ENCODE measurements at places on chromosomes 3 and 15. TPM values are rescaled to one million over a fixed set of nuclear protein-coding genes. Genes with fewer than 3 reads are reported as not detected.

DNA sequence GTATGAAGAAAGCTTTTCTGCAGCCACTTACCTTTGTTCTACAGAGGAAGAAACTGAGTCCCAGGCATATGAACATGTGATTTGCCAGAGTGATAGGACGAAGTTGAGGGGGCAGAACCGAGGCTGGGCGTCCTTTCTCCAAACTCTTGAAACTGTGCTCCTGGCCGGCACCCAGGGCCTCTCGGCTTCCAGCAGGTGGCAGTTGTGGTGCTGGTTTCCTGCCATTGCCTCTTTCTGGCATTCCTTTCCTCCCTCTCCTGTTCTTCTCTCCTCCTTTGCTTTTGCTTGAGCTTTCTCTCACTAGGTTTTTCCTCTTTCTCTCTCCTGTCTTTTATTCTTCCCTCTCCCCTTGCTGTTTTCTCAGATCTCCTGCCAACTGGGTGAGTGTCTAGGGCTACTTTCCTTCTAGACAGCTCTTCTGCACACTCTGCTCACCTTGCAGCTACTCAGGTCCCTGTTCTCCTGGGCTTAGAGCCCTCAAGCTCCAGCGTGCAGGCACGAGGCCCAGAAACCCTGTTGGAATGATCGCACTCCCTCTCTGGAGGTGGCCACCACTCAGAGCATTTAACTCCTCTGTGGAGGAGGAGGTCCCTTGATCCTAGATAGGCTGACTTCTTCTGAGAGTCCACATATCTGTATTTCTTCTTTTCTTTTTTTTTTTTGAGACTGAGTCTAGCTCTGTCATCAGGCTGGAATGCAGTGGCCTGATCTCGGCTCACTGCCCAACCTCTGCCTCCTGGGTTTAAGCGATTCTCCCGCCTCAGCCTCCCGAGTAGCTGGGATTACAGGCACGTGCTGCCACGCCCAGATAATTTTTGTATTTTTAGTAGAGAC lies 26.2 kb downstream of the TRAK1 start:
- peak; percentile 60 for DNase-seq

DNA sequence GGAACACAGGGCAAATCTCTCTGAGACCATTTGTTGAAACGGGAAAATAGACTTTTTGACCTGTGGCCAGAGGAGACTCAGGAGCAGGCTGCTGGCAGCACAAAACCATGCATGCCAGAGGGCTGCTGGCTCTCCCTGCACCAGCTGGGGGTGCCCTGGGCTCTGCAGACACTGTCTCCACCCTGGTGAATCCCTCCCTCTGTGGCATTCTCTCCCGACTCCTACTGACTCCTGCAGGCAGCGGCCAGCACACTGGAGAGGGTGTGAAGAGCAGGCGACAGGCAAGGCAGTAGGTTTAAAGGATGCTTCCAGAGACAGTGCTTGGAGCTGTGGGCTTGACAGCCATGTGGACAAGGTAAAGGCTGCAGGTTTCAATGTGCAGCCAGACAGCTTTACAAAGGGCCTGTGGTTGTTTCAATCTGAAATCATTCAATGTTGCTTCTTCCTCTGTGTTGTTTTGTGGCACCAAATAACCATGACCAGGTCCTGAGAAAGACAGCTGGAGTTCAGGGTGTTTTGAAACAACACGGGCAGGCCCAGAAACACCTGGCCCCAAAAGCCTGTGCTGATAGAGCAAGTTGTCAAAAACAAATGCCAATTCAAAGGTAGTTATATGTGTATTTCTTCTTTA lies 431.0 kb upstream of the ATP10A start:
- no peak for DNase-seq

DNA sequence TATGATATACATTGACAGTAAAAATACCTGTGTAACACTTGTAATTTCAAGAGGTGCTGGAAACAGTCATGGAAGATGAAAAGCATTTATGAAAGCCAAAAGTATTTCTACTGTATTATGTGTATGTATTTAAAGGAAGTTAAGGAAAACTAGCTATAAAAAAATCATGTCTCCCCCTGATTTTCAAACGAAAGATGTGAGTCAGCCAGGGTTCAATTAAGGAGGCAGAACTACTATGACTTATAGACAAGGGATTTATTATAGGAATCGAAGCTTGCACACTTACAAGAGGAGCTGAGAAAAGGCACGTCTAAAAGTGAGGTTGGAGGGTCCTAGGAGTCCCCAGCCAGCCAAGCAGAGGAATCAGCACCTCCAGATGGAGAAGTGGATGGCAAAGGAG lies 119.4 kb downstream of the SUCLG2 start:
- DNase-seq, result no peak

- DNase-seq, result no peak
These were observed 361.9 kb upstream of the CFAP20DC start for GRCh38 chr3:59411694-59412093.

DNA sequence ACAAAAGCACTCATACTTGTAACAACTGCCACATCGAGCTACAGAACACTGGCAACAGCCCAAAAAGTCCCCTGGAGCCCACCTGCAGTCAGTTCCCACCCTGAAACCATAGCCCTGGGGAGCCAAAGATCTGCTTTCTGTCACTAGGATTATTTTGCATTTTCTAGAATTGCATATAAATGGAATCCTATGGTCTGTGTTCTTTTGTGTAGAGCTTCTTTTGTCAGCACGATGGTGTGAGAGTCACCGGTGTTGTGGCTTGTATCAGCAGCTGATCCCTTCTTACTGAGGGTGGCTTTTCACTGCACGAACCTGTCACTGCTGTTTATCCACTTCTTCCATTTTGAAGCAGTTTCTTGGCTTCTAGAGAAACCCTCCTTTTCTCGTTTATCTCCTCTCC lies 60.1 kb upstream of the PRR23E start:
- no peak for DNase-seq

- no peak for DNase-seq
These were observed 124.0 kb downstream of the NR1D2 start for GRCh38 chr3:24069045-24069444.

DNA sequence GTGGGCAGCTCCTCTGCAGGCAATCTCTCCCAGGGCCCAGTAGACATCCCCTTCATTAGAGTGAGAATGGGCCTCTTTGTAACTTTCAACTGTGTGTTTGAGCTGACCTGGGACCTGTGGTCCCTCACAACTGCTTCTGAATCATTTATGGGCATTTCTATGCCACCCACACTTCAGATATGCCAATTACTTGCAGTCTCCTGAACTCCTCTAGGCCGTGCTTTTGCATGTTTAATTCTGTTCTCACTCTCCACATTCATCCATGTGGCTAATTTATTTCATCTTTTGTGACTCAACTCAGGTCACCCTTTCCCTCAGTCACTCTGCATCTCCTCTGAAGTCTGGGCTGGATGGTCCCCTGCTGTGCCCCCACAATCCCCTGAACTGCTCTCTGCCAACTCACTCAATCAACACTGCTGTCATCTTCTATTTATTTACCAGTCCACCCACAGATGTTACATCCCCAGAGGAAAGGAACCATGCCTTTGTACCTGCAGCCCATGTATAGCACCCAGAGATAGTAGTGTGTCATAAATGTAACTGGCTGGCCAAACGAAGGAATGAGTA lies 364.7 kb downstream of the EPHB1 start:
- no peak for DNase-seq

DNA sequence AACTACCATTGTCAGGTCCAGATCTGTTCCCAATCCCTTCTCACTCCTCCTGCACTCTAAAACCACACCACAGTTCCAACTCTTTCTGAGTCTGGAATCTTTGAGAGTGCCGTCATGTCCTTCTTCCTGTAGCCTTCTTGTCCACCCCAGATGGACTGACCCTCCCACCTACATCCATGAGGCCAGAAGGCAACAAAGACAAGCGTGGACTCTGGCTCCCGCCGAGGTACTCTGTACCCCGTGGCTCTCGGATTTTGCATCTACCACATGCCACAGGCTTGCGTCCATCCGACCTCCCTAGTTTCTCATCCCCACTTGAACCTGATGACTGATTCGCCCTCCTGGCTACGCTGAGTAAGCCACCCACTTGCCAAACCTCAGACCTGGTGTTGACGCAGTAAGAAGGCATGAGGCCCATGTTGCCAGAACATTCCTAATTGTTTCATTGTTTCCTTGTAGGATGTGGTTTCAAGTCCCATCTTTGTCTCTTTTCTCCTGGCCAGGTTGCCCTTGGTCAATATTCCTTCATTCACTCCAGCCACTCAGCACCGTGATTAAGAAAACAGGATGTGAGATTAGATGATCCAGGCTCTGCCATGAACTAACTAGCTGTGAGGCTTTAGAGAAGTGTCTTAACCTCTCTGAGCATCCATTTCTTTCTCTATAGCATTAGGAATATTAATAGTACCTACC lies 1.1 kb upstream of the ZBTB38 start:
- no peak for DNase-seq

- no peak for DNase-seq
These were observed 21.3 kb downstream of the LRIG1 start for GRCh38 chr3:66479532-66479947.

DNA sequence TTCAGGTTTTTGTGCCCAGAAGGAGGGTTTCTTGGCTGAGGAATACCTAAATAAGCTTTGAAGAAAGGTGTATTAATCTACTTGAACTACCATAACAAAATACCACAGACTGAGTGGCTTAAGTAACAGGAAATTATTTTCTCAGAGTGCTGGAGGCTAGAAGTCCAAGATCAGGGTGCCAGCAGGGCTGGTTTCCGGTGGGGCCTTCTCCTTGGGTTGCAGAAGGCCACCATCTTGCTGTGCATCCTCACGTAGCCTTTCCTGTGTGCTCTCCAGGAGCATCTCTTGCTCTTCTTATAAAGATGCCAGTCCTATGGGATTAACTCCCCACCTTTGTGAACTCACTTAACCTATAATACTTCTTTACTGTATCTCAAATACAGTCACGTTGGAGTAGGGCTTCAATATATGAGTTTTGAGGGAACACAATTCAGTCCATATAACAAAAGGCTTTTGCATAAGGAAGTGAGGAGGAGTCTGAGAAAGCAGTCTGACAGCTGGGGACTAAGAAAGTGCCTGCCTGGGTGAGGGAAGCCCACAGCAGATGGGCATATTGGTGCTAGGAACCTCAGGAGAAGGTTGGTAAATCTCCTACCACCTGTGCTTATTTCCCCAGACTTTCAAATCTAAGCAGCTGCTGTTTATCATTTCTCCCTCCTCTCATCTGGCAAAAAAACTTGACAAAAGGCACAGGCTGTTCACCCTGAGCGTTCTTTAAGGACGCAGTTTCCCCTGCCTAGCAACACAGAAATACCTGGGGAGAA lies 89.6 kb upstream of the CBLB start:
- DNase-seq, result no peak

GRCh38 chr15:55742498-55742926 lies 440 bp downstream of the PRTG start:
- DNase-seq, result peak; percentile 76

DNA sequence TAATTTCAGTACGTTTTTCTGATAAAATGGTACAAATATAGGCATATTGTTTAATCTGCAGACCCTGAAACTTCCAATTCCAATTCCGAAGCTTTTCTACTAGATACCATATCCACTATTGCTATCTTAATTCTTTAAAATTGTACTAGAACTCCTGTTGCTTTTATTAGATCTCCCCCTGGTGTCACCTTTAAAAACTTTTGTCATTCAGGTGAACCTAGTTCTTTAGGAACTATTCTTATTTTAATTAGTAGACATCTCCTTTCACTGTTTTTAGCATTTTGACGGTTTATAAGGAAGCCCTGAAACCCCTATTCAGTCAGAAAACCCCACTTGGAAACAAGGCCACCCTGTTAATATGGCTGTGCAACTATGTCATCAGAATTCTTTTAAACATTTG lies 22.3 kb downstream of the C2CD4B start:
- peak; percentile 39 for DNase-seq

GRCh38 chr3:63128380-63128779 lies 149.7 kb upstream of the SYNPR start:
- no peak for DNase-seq

GRCh38 chr3:72947715-72948490 lies 48.7 kb upstream of the PPP4R2 start:
- DNase-seq, result peak; percentile 86

DNA sequence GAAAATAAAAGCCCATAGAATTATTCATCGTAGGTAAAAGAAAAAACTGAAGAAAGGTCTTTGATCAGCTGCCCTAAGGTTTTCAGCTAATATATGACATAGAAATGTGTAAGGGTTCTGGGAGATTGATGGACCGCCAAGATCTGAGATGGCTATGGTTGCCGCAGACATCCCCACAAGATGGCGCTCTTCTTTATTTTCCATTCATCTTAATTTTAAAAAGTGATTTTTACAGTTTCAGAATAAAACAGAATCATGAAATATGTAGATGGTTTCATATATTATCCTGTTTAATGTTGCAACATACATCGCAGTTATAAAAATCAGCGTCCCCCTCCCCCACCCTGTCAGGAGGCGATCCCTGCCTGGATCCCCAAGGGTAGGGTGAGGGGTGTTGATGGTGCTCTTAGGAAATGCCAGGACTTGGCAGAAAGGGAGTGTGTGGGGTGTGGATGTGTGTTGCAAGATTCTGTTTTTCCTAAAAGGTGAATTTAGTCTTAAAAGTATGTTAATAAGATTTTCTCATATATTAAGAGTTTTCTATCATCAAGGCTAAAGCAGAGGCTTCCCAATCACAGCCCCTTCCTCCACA lies 68.8 kb downstream of the ANXA2 start:
- no peak for DNase-seq

DNA sequence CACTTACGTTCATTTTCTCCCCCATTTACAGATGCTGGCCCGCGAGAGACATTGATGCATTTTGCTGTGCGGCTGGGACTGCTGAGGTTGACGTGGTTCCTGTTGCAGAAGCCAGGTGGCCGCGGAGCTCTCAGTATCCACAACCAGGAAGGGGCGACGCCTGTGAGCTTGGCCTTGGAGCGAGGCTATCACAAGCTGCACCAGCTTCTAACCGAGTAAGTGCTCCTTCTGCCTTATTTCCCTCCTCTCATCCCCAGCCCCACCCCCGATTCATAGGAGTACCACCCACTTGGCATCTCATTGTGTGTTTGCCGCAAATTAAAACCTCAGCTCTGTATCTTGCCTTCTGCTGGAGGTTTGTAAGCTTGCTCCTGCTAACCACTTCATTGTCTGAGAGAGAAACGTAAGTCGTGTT lies 163.3 kb downstream of the AKAP13 start:
- DNase-seq, result peak; percentile 67

GRCh38 chr3:105800320-105800719 lies 68.5 kb downstream of the CBLB start:
- no peak for DNase-seq

GRCh38 chr3:53303957-53304356 lies 43.4 kb downstream of the DCP1A start:
- no peak for DNase-seq

The LRRIQ4 gene
- not detected for polyA plus RNA-seq

The SPTBN5 gene
- 0.45 TPM for polyA plus RNA-seq

The TTLL13 gene
- polyA plus RNA-seq, result 0.27 TPM

The ABTB1 gene
- 49.4 TPM for polyA plus RNA-seq

The PTPRG gene
- polyA plus RNA-seq, result 9.4 TPM

The STAB1 gene
- polyA plus RNA-seq, result 39.3 TPM

The LAMB2 gene
- 312 TPM for polyA plus RNA-seq

Measured in small intestine (tissue), 16 donors.